ENCODE measurements at places on chromosomes 7 and 10. TPM values are rescaled to one million over a fixed set of nuclear protein-coding genes. Genes with fewer than 3 reads are reported as not detected.

DNA sequence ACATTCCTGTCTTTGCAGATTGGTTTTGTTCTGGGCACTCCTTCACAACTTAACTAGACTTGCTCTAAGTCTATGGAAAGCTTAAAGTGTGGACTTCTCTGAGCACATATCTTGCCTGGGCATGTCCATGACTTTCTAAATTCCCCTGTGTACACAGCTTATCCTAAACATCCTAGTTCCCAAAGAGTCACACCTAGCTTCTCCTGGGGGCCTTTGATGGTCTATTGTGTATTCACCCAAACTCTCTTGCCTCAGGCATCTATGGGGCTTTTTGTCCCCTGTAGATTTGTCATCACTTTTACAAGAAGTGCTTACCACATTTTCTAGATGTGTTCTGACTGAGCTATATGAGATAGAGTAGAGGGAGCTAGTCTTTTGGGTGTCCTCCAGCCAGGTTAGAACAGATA is 12.2 kb upstream of the ZNF488 start:
- peaks cover 3% of the 10 kb centered on the region for H3K36me3 ChIP-seq
- no peak overlapping the region for H3K27ac ChIP-seq
- peaks cover 9% of the 10 kb centered on the region for H3K4me1 ChIP-seq

- H3K4me1 ChIP-seq: peaks cover 36% of the 10 kb centered on the region
- no peak for DNase-seq
- H3K4me3 ChIP-seq: peak overlapping the region; percentile 97
- H3K27ac ChIP-seq: peak overlapping the region; percentile 94
- H3K27me3 ChIP-seq: no peaks in the 10 kb centered on the region
- H3K36me3 ChIP-seq: peaks cover 34% of the 10 kb centered on the region
Observed at GRCh38 chr7:156639426-156640256, 933 bp upstream of the RNF32 start.

DNA sequence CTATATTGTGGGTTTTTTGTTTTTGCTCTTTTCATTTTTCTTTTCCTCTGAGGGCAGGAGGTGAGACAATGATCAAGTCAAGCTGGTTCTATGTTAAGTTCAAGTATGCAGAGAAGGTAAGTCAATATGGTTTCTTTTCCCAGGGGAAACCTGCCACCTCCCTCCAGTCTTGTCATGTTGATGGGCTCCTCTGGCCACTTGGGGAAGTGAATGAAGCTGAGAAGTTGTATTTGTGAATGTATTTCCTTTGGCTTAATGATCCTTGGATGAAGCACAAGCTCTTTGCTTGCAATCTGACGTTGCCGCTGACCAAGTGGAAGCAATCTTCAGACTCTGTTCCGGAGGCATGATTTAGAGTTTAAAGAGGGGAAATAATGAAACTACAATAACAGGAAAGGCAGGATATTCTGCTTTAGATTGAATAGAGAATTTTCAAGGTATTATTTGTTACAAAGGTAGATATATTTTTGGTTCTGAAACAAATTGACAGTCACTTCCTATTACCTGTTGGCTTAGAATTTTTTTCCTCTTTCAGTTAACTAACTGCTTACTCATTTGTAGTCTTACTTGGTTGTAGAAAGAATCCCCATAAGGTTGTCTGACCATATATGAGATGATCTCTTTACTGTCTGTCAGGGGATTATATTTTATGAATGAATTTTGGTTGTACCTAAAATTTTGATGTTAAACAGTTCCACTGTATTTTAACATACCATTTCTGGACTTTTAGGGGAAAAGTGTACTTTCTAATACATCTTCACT is 369.6 kb downstream of the AUTS2 start:
- peaks cover 2% of the 10 kb centered on the region for H3K27me3 ChIP-seq
- H3K4me1 ChIP-seq: no peaks in the 10 kb centered on the region
- DNase-seq: no peak
- no peak overlapping the region for H3K4me3 ChIP-seq
- H3K27ac ChIP-seq: no peak overlapping the region
- H3K36me3 ChIP-seq: no peaks in the 10 kb centered on the region

- no peaks in the 10 kb centered on the region for H3K36me3 ChIP-seq
- H3K27ac ChIP-seq: no peak overlapping the region
- no peaks in the 10 kb centered on the region for H3K4me1 ChIP-seq
Observed at GRCh38 chr10:113475381-113475807, 77.5 kb upstream of the HABP2 start.

GRCh38 chr7:37765421-37765829 is 81.9 kb downstream of the GPR141 start:
- no peak overlapping the region for H3K4me3 ChIP-seq
- no peaks in the 10 kb centered on the region for H3K36me3 ChIP-seq
- no peak overlapping the region for H3K27ac ChIP-seq
- H3K4me1 ChIP-seq: peaks cover 7% of the 10 kb centered on the region

The TBX20 gene
- 0.11 TPM for total RNA-seq

The WNT8B gene
- 0.14 TPM for total RNA-seq

DNA sequence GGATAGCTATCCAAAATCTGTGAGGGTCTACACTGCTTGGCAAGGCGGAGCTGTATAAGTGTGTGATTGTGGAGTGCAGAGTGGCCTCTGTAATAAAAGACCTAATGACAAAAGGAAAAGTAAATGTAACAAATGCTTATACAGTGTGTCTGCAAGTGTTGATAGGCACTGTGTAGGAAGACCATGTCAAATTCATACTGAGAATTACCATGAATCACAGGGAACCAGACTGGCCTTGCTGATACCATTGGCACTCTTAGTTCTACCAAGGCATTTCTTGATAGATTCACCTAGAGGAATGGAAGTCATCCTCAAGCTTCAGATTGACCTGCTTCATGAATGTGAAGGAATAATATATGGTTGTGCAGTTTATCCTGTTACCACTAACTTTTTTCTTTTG is 58.8 kb downstream of the CYCS start:
- H3K4me1 ChIP-seq: peaks cover 30% of the 10 kb centered on the region
- peaks cover 8% of the 10 kb centered on the region for H3K27me3 ChIP-seq
- H3K4me3 ChIP-seq: no peak overlapping the region
- no peaks in the 10 kb centered on the region for H3K36me3 ChIP-seq
- H3K27ac ChIP-seq: no peak overlapping the region

GRCh38 chr10:58662314-58662713 is 149.6 kb downstream of the BICC1 start:
- no peaks in the 10 kb centered on the region for H3K36me3 ChIP-seq
- H3K27ac ChIP-seq: no peak overlapping the region
- H3K27me3 ChIP-seq: no peaks in the 10 kb centered on the region
- no peak overlapping the region for H3K4me3 ChIP-seq
- DNase-seq: no peak

The DLX6 gene
- not detected for total RNA-seq

GRCh38 chr10:68208424-68209042 is 23.4 kb downstream of the ATOH7 start:
- no peaks in the 10 kb centered on the region for H3K4me1 ChIP-seq
- H3K36me3 ChIP-seq: no peaks in the 10 kb centered on the region
- H3K4me3 ChIP-seq: no peak overlapping the region
- peaks cover 13% of the 10 kb centered on the region for H3K27me3 ChIP-seq

GRCh38 chr7:39623732-39624441 is 515 bp downstream of the RALA start:
- peaks cover 2% of the 10 kb centered on the region for H3K27me3 ChIP-seq
- H3K4me1 ChIP-seq: peaks cover 37% of the 10 kb centered on the region
- no peak for DNase-seq

DNA sequence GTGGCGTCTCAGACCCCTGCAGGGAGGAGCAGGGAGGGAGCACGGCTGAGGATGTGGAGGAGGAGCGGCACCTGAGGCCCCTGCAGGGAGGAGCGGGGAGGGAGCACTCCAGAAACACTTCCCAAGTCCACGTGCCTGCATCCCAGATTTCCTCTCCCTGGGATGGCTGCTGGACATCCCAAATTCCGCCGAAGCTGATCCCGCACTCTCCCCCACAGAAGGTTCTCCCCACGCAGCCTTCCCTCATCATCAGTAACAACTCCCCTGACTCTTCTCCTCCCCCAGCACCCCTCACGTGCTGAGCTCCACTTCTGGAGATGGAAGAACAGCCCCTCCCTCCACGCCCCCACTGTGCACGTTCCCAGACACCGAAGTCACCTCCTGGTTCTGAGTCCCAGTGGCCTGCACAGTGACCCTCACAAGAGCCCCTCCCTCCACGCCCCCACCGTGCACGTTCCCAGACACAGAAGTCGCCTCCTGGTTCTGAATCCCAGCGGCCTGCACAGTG is 17.8 kb upstream of the FOXL3 start:
- H3K4me3 ChIP-seq: no peak overlapping the region
- no peaks in the 10 kb centered on the region for H3K36me3 ChIP-seq
- no peak for DNase-seq
- H3K27ac ChIP-seq: no peak overlapping the region

DNA sequence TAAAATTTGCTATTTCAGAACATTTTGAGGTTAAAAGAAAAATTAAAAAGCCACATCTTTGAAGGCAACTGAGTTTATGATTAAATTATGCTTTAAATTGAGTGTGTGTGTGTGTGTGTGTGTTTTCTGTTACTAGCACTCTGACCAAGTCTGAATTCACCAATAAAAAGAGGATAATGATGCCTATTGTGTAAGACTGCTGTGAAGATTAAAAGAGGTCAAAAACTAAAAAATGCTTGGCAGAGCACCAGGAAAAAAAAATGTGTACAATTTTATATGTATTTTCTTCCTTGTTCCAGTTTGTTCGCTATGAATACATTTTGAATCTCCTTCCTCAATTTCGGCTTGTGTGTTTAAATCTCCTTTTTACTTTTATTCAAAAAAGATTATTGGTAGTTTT is 316.6 kb upstream of the MAGI2 start:
- H3K4me1 ChIP-seq: no peaks in the 10 kb centered on the region
- no peaks in the 10 kb centered on the region for H3K36me3 ChIP-seq
- no peak for DNase-seq
- no peak overlapping the region for H3K4me3 ChIP-seq
